ENCODE measurements at places on chromosomes 13 and 19.

DNA sequence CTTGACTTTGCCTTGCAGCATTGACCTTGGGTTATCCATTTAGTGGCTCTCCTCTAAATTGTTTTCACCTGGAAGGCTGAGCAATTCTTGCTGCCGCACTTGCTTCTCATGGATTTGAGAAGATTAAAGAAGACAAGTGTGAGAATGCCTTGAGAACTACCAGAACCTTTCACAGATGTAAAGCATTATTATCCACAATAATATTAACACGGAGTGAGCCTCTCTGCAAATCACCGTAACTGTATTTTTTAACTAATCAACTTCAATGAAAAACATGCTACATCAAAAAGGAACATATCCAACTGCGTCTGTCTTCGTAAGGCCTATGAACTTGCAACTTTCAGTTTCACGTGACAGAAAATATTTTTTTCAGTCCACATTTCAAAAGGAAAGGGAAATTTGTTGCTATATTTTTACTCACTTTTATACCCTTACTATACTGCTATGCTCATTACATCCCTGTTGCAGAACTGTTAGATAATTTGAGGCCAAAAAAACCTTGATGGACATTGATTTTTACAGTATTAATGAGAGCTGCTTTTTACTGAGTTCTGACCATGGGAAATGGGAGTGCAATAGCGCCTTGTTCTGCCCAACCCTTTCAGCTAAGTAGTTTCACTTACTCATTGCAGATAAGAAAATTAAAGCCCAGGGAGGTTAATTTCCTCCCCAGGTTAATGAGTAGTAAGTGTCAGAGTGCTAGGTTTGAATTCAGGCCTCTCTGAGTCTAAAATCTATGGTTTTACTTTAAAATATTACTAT, 93.8 kb upstream of the RAP2A start:
- no peak for DNase-seq

DNA sequence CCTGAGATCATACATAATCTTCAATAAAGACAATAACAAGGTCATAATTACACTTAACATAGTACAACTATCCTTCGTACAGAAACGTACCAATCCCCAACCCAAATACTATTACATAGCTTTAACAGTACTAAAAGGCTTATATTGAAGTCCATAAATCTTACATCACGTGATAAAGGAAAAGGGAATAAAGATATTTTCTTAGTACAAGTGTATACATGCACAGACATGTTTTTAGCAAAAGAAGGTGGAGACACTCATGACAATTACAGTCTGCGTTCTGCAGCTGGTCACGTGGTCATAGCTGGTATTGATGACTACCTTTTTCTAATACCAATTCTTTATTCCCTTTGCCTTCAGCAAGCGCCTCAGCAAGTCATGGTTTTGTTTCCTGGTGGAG, 464.5 kb upstream of the SLITRK5 start:
- no peak for DNase-seq

GRCh38 chr13:32752997-32753606, 166.8 kb downstream of the PDS5B start:
- DNase-seq = no peak

- DNase-seq = no peak
These were observed 88.4 kb upstream of the OXGR1 start for GRCh38 chr13:97082461-97083207.

- DNase-seq = no peak
These were observed 25.4 kb downstream of the TUBA3C start for GRCh38 chr13:19156013-19156825.

DNA sequence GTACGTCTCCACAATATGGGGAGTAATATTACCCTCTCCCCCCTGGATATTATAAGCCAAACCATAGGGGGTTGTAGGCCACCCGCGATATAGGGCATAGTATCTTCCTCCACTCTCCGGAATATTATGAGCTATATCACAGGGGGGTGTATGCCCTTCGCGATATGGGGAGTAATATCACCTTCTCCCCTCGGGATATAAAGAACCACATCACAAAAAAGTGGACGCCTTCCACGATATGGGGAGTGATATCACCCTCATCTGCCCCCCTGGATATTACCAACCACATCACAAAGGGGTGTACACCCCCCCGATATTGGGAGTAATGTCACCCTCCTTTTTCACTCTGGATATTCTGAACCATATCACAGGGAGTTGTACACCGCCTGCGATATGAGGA, 65.5 kb upstream of the CEACAM21 start:
- no peak for DNase-seq

DNA sequence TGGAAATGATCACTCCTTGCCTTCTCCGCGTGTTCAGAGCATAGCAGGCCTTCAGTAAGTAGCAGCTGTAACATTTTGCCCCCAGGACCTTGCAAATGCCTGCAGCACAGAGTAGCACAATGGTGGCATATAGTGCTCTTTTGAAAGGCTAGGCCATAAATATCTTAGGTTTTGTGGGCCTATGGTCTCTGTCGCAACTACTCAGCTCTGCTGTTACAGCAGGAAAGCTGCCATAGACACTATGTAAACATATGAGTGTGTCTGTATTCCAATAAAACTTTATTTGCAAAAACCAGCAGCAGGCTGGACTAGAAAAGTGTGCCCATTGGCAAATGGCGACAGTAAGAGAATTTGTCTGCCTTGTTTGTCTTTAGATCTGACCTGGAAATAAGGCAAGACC, 9.4 kb downstream of the ITPKC start:
- no peak for DNase-seq

DNA sequence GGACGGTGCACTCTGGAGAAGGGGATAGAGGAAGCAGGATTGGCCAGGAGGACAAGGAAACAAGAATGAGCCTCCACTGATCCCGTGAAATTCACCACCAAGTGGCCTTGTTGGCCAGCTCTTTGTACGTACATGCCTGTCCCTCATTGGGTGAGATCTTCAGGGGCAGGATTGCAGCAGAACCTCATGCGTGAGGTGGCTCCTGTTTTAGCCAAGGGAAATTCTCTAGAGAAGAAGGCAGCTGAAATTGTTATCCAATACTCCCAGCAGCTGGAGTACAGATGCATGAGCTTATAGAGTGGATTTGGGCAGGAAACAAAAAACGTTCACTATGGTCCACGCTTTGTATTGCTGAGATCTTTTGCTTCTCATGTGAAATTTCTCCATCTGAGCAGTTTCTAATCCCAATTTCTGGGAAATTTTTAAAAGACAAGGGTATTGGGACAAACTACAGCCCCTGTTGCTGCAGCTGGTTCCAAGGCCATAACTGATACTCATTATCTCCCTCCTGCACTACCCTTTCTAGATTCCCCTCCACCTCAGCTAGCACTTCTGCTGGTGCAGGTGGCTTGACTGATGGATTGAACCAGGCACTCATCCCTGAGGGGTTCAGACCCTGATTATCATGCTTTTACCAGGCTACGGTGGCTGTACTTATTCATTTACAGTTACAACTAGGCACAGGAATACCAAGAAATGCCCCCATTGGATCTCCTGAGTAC, 3.9 kb upstream of the RNF6 start:
- DNase-seq = no peak

DNA sequence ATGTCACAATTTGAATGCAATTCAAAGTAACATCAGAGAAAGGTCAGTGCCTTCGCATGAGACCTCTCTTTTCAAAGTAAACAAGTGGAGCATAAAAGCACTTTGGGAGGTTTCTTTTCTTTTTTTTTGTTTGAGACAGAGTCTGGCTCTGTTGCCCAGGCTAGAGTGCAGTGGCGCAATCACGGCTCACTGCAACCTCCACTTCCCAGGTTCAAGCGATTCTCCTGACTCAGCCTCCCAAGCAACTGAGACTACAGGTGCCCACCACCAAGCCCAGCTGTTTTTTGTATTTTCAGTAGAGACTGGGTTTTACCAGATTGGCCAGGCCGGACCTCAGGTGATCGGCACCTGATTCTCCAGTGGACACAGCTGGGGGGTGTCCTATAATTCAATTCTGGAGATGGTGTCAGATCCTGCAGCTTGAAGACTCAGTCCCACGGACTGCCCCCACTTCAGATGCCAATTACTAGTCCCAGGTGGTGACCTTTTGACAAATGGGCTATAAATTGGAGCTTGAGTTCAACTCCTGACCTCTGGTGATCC, 57.6 kb downstream of the RGCC start:
- DNase-seq = no peak

GRCh38 chr13:98068521-98068920, 74.4 kb upstream of the FARP1 start:
- no peak for DNase-seq

DNA sequence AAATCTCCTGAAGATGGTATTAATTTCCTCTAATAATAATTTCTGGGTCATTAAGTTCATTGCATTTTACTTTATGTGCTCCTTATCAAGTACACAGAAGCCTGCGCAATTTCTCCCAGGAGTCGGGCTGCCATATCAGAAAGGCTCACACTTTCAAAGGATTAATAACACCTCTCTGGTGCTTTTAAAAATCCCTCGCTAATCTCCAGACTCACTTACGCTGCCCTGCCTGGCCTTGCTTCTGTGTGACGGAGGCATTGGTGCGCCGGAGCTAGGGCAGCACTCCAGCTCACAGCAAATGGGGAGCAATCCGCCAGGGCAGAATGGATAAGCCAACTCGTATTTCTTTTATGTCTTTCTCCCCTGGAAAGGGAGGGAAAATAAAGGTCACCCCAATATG, 300.8 kb downstream of the EFNB2 start:
- DNase-seq = no peak

GRCh38 chr13:114010401-114011101, 36.7 kb upstream of the C13orf46 start:
- DNase-seq = no peak

DNA sequence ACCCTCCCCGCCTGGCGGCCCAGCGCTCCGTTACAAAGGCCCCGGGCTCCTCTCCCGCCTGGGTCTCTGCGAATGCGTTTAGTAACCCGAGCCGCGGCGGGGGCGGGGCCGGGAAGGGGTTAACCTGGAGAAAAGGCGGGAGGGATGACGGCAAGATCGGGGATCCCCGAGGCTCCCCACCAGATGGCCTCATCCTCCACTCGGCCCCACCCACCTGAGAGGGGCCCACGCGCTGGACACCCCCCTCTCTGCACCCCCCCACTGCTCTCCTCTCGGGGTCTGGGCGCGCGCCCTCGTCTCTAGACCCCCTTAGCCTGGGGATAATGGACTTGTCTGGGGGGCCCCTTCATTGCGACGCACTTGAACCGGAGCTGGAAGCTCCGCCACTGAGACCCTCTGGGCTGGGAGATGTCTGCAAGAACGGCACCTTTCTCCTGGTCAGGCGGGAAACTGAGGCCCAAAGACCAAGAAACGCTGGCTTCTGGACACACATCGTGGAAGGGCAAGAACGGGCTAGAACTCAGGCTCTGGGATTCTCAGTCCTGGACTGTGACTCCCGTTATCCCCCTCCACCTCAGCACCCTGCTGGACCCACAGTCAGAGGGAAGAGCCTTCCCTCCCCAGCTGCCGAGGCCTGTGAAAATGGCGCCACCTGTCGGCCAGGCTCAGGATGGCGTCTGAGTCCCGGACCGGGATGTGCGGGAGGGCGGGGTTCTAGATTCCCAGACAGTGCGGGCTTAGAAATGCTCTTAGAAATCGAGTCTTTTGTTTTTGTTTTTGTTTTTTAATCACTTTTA, 2.9 kb upstream of the LTBP4 start:
- peak; percentile 31 for DNase-seq

All from GF-D8 (cell line).